Breast epithelium (tissue), 4 donors: ENCODE measurements at places on chromosomes 7 and 10.

DNA sequence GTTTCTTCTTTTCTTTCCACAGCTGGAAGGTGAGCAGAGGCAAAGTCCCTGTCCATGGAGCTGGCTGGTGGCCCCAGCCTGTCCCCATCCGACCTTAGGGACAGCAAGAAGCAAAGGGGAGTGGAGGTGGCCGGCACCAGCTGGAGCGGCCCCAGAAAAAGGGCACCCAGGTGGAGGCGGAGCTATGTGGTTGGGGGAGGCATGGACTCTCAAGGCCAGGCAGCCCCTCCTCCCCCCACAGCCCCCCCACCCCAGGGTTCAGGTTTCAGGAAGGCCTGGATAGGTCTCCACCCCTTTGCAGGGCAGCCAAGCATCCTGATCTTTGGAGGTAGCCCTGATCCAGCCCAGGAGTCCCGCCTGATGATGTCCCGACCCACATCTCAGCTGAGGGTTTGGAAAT is at the start of gene SSC4D:
Gene SSC4D, minus strand, starts transcription at position 161 of the 400 bp plus-strand sequence. CDS start 5,258 bp downstream, outside the sequence.
- DNase-seq: no peak

DNA sequence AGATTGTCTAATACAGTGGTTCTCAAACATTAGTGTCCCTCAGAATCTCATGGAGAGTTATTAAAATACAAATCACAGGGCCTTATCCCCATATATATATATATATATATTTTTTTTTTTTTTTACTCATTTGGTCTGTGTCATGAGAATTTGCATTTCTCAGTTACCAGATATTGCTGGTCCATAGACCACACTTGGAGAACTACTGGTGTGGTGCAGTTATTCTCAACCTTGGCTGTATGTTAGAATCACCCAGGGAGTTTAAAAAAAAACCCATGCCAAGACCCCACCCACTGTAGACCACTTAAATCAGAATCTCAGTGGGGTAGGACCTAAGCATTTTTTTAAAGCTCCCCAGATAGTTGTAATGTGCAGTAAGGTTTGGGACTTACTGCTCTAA is 179.9 kb downstream of the AUTS2 start:
- no peak for DNase-seq

DNA sequence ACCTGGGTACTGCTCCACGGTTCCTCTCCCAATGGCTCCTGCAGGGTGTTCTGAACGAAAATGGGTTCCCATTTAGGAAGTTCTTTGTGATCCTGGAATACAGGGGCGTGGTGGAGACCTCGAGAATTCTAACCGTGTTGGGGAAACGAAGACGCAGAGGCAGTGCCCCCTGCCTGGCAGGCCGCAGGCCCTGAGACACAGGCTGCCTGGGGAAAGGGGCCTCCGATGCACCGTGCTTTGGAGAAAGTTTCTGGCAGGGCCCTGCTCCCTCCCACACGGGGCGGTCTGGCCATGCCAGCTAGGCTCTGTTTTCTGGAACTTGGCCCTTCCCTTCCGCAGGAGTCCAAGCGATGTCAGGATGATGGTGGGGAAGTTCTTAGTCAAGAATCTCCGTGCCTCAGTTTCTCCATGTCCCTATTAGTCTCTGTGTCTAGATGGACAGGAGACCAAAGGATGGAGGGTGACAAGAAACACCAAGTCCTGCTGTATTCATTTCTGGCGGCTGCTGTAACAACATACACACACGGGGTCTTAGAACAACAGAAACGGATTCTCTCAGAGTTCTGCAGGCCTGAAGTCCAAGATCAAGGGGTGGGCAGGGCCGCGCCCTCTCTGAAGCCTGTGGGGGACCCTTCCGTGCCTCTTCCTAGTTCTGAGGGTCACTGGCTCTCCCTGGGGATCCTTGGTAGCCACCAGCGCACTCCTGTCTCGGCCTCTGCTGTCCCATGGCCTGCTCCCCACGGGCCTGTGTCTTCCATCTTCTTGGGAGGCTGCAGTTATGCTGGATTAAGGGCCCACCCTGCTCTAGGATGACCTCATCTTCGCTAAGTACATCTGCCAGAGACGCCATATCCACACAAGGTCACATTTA is 27.7 kb downstream of the PRKAG2 start:
- DNase-seq: no peak

DNA sequence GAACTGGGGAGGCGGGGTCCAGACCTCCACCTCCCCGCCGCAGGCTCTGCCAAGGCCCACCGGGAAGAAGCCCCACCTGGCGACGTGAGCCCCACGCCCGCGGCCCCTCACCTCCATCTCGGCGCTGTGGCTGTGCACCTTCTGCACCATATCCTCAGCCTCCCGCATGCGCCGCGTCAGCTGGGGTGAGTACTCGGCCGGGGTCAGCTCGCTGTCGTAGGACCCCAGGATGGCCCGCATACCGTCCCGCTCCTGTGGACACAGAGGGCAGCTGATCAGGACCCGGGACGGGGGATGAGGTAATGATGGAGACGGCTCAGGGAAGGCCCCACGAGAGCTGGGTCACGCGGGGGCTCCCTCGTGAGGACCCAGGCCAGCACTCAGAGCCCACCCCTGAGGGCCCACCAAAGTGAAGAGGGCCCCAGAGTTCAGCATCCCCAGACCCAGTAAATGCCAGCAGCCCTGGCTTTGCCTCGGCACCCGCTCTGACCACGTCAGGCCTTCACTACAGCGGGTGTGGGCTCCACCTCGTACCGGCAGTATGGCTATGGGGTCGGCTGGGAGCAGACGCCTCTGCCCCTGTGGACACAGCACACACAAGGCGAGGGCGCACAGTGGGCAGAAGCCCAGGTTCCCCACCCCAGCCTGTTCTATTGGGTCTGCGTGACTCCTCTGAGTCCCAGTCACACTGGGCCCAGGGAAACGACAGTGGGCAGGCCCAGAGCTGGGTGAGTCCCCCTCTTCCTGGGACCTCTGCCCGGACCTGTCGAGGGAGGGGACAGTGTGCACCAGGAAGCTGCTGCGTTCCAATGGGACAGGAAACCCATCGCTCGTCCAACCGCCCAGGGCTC is 218.1 kb downstream of the MAD1L1 start:
- DNase-seq: no peak

DNA sequence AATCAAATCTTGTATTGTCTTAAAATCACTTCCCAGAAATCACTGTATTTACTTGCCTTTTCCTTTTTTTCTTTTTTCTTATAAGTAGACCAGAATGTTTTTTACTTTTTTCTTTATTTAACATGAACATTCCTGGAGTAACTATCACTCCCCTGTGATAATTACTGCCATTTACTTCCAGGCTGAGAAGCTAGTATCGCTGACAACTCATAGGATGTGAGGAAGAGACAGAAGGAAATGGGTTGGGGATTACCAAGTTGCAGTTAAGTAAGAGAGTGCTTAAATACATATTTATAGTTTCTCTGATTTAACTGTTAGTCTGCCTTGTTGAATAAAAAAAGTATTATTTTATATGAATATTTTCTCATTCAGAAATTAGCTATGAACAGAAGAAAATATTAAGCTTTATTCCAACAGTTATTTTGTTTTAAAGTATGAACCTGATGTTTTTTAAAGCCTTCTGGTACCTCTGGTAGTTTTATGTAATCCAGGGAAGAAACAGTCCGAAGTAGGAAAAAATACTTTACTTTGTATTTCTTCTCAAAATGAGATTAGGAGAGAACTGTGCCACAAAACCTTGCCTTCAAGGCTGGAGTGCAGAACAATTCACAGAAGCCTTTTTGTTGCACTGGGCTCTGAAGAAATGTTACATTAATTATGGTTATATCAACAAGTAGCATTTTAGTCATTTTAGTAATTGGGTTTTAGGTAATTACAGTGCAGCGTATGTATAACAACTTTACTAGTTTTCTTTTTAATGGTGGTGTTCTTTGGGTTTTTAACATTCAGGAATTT is 72.8 kb downstream of the SHOC2 start:
- no peak for DNase-seq

- DNase-seq: no peak
Observed at GRCh38 chr10:43069211-43069515, 7.7 kb upstream of the RET start.

DNA sequence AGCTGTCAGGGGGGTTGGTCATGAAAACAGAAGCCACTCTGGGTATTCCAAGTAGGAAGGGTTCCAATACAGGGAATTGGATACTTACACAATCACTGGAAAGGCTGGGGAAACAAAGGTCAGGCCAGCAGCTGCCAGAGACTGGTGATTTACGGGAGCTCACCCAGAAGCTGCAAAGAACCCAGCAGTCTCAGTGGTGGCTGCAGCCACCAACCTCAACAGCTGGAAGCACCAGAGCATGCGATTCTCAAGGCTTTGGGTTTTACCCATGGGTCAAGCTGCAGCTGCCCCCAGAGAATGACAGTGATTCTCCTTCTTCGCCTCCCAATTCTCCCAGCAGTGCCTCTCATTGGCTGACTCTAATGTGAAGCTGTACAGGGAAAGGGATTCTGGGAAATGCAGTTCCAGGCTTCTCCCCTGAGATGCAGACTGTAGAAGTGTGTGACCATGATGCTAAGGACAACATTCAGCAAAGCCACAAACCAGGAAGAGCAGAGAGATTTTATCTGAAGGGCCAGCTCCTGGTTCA is 107.2 kb upstream of the TCF7L2 start:
- no peak for DNase-seq
